PC-3 (cell line): ENCODE measurements at places on chromosomes 7 and 10. TPM values are rescaled to one million over a fixed set of nuclear protein-coding genes. Genes with fewer than 3 reads are reported as not detected.

DNA sequence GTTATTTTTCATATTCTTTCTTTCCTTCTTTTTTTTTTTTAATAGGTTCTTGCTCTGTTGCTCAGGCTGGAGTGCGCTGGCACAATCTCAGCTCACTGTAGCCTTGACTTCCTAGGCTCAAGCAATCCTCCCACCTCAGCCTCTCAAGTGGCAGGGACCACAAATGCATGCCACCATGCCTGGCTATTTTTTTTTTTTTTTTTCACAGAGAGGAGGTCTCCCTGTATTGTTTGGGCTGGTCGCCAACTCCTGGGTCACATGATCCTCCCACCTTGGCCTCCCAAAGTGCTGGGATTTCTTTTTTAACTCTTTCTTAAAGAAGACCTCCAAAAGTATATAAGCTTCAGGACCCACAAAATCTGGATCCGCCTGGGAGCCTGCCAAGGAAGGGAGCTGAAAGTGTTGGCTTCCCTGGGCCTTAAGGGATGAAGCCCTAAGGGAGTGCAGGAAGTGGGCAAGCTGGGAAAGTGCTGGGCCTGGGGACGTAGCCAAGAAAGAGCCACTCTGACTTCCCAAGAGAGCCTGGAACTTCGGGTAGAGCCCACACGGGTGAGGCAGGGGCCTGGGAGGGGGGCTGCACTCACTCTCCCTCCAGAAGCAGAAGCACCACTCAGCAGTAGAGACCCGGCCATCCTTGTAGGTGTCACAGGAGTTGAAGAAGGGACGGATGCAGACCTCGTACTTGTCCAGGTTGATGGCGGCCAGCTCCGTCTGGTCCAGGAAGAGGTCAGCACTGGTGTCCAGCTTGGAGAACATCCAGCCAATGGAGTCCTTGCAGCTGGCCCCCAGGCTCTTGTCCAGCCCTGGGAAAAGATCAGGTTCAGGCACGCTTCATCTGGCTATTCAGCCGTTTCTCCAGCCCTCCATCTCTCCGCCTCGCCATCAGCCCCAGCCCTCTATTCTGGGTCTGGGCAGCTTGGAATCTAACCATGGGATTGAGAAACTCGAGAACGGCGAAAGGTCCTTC is 21.8 kb downstream of the SPOCK2 start:
- no peaks in the 10 kb centered on the region for H3K27me3 ChIP-seq
- H3K4me3 ChIP-seq = no peak overlapping the region
- DNase-seq = no peak
- no peak overlapping the region for H3K27ac ChIP-seq
- H3K36me3 ChIP-seq = no peaks in the 10 kb centered on the region

GRCh38 chr10:31383810-31384588 is 65.0 kb downstream of the ZEB1 start:
- H3K36me3 ChIP-seq = no peaks in the 10 kb centered on the region
- H3K4me1 ChIP-seq = peaks cover 13% of the 10 kb centered on the region
- DNase-seq = no peak
- no peak overlapping the region for H3K27ac ChIP-seq
- no peak overlapping the region for H3K4me3 ChIP-seq

- no peak overlapping the region for H3K27ac ChIP-seq
- no peak overlapping the region for H3K4me3 ChIP-seq
- H3K27me3 ChIP-seq = no peaks in the 10 kb centered on the region
- DNase-seq = no peak
- no peaks in the 10 kb centered on the region for H3K36me3 ChIP-seq
These were observed 384.9 kb upstream of the PFKP start for GRCh38 chr10:2682491-2682890.

DNA sequence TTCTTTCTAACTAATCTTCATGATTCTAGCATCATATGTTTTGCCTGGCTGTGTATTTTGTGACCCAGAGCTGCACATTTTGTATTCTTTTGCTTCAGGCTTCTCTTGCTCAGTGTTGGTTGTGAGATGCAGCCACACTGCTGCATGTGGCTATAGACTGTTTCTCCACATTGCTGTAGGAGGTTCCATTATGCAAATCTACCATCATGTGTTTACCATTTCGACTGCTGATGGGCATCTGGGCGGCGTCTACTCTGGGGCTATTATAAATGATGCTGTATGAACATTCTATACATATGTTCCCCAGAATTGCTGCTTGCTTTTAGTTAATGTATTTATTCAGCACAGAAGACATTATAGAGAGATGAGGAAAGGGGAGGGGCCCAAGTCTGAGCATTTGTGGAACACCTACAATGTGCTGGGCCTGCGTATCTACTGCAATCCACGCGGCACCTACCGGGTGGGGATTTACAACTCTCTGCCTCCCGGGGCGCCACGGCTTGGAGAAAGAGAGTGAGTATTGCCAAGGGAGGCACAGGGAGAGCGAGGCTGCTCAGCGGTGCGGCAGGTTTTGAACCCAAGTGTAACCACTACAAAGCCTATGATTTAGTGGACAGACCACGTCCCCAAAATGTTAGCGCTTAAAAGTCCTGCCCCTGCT is 172.5 kb downstream of the PRKAG2 start:
- peaks cover 9% of the 10 kb centered on the region; the same call in 1 of the 2 replicates for H3K4me1 ChIP-seq
- no peaks in the 10 kb centered on the region for H3K27me3 ChIP-seq
- no peak overlapping the region for H3K4me3 ChIP-seq
- no peak for DNase-seq
- H3K36me3 ChIP-seq = no peaks in the 10 kb centered on the region
- H3K27ac ChIP-seq = no peak overlapping the region

- H3K4me3 ChIP-seq = no peak overlapping the region
- no peak overlapping the region for H3K27ac ChIP-seq
- H3K27me3 ChIP-seq = no peaks in the 10 kb centered on the region
- no peaks in the 10 kb centered on the region for H3K36me3 ChIP-seq
- DNase-seq = no peak
- peaks cover 6% of the 10 kb centered on the region; the same call in 1 of the 2 replicates for H3K4me1 ChIP-seq
These were observed 103.1 kb downstream of the KLF6 start for GRCh38 chr10:3681642-3682554.

KAZALD1 gene
- 24.9 and 25.1 TPM in 2 replicates for total RNA-seq

HHEX gene
- total RNA-seq = 2.2 and 3.2 TPM in 2 replicates

CYP2C8 gene
- total RNA-seq = not detected in 2 replicates

TMEM178B gene
- 0.29 and 0.46 TPM in 2 replicates for total RNA-seq

CLEC2L gene
- not detected in 2 replicates for total RNA-seq

SLC29A4 gene
- total RNA-seq = 6.7 and 8.9 TPM in 2 replicates

CYP3A7 gene
- not detected in 2 replicates for total RNA-seq
